ENCODE measurements at places on chromosomes 16 and 17. TPM values are rescaled to one million over a fixed set of nuclear protein-coding genes. Genes with fewer than 3 reads are reported as not detected.

GRCh38 chr16:51409001-51409675 is 258.1 kb upstream of the SALL1 start:
- DNase-seq: no peak

DNA sequence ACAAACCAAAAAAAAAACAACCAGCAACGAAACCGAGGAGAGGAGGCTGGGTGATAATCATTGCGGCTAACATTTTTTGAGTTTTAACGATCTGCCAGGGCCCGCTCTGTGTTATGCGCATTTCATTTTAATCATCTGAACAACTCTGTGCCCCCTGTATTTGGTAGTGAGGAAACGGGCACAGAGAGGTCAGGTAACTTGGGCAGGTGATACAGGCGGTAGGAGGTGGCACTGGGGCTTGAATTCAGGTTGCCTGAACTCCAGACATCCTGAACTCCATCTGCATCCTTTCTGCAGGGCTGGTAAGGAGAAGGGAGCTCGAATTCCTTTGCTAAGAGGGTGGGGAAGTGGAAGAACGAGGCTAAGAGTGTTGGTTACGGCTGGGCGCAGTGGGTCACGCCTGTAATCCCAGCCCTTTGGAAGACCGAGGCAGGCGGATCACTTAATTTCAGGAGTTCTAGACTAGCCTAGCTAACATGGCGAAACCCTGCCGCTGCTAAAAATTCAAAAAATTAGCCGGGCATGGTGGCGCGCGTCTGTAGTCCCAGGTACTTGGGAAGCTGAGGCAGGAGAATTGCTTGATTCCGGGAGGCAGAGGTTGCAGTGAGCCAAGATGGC is 1.1 kb downstream of the CLUAP1 start:
- DNase-seq: no peak

- DNase-seq: no peak
Measured at GRCh38 chr16:10972108-10972818, 27.9 kb downstream of the CLEC16A start.

GRCh38 chr16:89615176-89615575 is 1.7 kb downstream of the DPEP1 start:
- DNase-seq: no peak

DNA sequence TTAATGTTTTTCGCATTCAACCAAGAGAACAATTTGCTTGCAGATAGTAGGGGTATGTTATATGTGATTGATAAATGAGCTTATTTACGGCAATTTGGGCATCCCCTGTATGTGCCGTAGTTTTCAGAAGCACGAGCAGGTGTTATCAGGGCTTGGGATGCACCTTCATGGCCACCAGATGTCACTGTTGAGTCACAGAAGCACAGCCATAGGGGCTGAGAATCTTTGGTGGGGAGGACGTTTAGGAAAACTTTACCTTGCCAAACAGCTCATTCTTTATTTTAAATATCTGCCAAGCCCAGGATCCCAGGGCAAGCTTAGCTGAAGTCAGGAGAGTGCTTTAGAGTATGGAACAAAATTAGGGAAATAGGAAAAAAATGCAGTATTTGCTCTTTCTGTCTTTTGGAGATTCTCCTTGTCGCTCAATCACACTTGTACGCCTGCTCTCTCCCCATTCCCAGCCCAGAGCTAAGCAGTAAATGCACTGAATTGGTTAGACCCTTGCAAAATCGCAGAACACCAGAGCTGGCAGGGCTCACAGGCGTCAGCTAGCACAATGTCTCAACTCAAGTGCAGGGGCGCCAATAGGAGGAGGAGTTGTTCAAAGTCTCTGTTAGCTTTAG is 93.6 kb upstream of the MPHOSPH6 start:
- no peak for DNase-seq

GRCh38 chr16:74448990-74449389 is 27.7 kb upstream of the CLEC18B start:
- peak; percentile 64 for DNase-seq

GRCh38 chr16:23587726-23588125 is 8.4 kb downstream of the NDUFAB1 start:
- no peak for DNase-seq

DNA sequence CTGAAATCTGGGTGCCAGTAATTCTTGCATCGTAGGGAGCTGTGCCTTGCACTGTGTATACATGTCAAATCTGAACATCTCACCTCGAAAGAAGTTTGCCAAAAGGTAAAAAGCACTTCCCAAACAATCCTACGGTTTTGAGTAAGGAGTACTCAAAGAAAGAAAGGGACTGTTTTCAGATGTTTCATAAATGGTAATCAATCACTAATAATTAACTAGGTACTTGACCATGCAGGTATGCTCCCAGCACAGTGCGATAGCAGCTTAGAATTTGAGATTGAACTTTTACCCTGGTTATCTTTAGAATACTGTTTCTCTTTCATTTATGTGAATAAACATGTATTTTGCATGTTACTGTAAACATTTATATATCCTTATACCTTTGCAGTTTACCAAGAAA is 39.0 kb downstream of the PRKCA start:
- DNase-seq: no peak

DNA sequence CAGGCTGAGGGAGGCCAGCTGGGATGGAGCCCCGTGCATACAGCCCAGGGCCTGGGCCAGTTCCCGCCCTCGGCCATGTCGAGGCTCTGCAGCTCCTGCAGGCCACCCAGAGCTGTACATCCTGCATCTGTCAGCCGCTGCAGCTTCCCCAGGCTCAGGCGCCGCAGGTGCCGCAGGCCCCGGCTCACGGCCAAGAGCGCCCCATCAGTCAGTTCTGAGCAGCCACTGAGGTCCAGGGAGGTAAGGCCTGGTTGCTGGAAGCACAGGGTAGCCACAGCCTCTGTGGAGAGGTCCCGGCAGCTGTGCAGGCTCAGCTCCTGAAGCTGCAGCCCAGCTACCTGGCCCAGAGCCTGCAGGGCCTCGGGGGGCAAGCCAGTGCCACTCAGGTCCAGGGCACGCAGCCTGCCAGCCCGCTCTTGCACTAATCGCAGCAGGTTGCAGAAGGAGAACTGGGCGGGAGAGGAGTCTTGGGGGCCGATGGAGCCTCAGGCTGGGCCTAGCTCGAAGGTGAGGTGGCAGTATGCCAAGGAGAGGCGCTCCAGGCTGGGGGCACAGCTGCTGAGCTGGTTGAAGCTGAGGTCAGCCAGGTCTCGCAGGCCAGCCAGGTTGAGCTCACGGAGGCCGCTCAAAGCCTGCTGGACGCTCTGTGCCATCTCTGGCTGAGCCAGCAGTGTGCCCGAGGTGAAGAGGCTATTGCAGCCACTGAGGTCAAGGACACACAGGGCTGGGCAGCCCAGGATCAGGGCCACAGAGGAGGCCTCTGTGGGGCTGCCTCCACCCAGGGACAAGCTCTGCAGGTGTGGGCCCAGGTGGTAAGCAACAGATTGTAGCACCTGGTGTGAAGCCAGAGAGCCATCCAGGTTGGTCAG is 11.4 kb downstream of the ELMO3 start:
- DNase-seq: no peak

- DNase-seq: no peak
Measured at GRCh38 chr16:72921620-72922019, 126.3 kb downstream of the ZFHX3 start.

- no peak for DNase-seq
Measured at GRCh38 chr17:66661411-66662256, 173.3 kb upstream of the CACNG5 start.

Gene FBXO39
- total RNA-seq: not detected

Gene NUP93
- 92.5 TPM for total RNA-seq

Gene TBX6
- 0.07 TPM for total RNA-seq
